ENCODE measurements at places on chromosomes 2 and 18.
A peak's percentile ranks its signal among the peaks of the same experiment; 100 is the strongest.

DNA sequence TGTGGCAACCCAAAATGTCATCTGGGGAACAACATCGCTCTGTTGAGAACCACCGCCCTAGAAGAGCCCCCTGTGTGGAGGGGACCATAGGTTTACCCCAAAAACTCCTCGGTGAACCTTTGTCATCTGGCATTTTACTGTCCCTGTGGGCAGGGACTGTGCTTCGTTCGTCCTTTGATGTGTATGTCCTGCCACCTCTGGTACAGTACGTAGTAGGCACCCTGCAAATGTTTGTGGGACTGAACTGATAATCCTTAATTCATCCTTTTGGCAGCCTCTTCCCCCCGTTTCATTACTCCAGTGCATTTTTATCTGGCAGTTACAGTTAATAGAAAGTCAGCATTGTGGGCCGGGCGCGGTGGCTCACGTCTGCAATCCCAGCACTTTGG is 728 bp downstream of the NAPG start:
- DNase-seq: no peak

DNA sequence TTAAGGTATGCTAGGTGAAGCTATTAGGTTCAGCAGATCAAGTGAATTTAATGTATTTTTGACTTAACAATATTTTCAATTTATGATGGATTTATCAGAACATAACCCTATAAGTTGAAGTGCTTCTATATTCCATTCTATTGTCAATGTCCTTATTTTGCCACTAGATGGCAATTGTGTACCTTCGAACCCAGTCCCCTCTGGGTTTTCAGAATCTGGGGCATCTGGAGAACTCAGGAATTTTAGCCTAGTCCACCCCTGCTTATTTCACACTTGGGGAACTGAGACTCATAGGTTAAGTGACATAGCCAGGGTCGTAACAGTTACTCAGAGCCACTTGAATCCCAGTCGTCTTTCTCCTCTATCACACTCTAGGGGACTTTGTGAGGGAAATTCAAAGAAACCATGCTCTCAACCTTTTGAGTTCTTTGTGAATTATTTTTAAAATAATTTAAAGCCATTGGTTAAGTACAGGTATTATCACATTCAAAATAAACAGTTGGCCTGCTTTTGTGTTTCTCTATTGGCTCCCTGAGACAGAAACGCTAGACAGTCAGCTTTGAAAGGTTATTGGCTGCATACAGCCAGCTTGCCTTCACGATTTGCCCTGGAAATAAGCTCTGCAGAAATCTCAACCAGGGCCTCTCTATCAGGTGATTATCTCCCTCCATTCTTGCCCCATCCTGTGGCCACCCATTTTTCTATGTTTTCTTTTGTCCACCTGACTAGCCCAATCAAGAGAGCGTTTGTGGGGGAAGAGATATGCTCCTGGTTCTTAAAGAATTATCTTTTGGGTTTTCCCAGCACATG is 145.0 kb downstream of the TTC27 start:
- DNase-seq: no peak

- peak; percentile 67 for DNase-seq
These were observed 80.6 kb downstream of the ACOXL start for GRCh38 chr2:110812726-110813645.

DNA sequence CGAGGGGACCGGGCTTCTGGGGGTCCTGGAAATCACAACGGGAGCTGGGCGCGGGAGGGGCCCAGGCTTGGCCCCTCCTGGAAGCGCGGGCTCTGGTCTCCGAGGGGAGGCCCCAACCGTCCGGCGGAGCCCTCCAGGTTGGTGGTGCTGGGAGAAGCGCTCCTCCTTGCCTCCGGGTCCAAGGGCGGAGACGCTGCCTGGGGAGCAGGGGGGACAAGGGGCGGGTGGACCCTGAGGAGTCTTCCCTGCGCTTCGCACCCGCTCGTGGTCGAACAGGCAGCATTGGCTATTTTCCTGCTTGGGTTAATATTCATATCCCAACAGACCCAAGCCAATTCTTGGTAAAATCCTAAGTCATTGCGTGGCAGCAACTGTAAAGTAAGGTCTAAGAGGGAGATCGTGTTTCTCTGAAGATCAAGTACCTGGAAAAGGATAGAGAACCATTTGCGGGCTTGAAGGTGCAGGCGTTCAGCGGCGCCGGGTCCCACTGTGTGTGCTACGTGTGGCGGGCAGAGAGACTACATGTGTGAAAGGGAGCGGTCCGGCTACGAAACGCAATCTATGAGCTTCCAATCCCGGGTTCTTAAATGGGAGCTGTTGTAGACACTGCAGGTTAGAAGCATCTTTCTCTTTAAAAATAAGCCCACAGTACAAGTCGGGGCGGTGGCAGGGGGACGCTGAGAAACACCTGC is 805 bp downstream of the CIDEA start:
- DNase-seq: no peak

DNA sequence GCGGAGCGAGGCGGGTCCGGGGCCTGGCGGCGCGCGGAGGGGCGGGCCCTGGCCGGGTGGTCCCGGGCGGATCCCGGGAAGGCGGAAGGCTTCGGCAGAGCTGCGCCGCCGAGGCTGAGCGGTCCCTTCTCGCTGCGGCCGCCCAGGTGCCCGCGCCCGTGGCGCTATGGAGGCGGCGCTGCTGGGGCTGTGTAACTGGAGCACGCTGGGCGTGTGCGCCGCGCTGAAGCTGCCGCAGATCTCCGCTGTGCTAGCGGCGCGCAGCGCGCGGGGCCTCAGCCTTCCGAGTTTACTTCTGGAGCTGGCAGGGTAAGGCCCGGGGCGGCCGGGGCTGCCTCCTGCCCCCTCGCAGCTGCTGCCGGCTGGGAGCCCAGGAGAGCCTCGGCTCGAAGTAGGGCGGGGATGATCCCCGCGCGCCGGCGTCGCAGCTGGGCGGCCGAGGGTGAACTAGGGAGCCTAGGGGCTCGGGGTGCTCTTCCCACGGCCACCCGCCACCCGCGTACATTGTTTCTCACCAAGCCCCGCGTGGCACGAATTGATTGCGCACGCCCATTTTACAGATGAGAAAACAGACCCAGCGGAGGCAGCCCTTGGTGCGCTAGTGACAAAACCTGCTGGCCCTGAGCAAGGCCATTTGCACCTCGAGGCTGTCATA is at the start of gene SLC66A3:
Gene SLC66A3 (plus strand): TSS at position 87 of the 655 bp plus-strand sequence. CDS start 80 bp downstream, at position 167.
- DNase-seq: no peak

- no peak for DNase-seq
These were observed 73.2 kb downstream of the TGFA start for GRCh38 chr2:70480468-70480867.

DNA sequence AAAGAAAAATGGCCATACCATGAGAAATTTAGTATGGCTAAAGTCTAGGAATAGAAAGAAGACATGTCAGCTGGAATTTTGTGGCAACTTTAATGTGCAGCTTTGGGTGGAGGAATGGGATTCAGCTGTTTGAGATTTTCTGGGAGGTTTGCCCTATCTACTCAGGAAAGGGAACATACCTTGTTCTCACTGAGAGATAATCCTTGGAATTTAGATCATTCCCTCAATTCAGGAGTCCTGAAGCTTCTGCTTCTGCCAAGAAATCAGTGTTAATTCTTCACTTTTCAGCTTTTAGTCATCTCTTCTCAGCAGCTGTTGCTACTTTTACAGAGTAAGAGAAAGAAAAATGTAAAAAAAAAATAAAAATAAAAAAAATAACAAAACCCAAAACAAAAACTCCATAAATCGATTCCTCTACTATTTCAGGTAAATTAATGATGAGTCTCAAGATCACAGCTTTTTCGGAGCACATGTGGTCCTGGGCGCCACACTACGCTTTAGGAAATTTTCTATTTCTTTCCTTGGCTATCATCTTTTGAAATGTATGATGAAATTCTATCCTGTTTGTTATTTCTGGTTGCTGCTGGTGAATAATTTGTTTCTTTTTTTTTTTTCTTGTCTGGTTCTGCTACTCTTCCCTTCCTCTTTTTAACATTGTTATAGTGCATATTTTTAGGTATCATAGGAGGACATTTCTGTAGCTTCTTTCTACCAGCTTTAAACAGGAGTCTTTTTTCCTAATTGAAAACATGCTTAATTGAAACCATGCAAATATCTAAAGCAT is 18.9 kb upstream of the BAZ2B start:
- DNase-seq: no peak

DNA sequence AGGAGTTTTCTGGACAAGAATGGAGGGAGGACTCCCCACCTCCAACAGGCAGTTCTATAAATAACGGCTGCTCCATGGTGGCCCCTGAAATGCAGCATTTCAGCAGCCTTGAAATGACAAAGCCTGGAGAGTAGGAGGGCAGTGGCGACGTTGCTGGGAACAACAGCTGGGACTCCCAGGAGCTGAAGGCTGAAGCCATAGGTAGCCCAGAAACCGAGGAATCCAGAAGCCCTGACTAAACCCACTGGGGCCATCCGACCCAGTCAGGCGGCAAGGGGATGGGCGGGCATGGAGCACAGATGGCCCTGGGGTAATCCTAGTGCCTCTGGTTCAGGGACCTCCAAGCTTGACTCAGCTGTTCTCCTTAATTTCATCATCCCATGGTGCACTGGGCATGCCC is 9.0 kb downstream of the PRKAG3 start:
- peak; percentile 68 for DNase-seq

GRCh38 chr2:178386986-178387597 is 63.9 kb downstream of the PRKRA start:
- no peak for DNase-seq

DNA sequence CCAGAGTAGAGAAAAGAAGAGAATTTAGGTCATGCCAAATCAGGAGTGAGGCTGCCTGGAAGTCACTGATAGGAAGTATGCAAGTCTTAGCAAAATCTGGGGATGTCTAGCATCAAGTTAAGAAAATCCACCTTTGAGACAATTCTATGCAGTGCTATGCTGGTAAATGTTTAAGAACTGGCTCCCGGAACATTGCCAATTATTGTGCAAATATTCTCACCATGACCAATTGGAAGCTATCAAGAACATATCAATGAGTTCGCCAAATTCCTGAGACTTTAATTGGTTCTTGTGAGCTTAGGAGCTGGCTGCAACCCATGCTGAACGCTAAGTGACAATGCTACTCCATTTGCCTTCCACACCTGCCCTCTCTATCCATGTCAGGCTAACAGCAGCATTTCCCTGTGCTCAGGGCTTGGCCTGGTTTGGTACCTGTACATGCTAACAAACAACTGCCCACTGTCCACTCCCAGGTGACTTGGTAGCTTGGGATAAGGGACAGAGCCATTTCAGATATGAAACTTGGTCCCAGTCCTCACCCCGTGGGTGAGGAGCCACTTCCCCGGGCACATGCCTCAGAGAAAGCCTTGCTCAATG is 172.9 kb upstream of the KLHL29 start:
- no peak for DNase-seq

GRCh38 chr18:79926306-79926705 is 25.1 kb downstream of the SLC66A2 start:
- DNase-seq: peak; percentile 75

- no peak for DNase-seq
These were observed 67.3 kb downstream of the KYNU start for GRCh38 chr2:142944721-142945120.

GRCh38 chr18:35641916-35642315 is 60.4 kb downstream of the GALNT1 start:
- no peak for DNase-seq

DNA sequence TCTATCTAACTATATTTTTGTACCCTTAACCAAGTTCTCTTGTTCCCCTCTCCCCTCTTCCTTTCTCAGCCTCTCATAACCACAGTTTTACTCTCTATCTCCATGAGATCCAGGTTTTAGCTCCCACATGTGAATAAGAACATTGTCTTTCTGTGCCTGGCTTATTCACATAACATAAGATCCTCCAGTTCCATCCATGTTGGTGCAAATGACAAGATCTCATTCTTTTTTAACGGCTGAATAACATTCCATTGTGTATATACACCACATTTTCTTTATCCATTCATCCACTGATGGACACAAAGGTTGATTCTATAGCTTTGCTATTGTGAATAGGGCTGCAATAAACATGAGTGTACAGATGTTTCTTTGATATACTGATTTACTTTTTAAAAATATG is 83.9 kb upstream of the TMEM178A start:
- DNase-seq: no peak

GRCh38 chr18:9189491-9189890 is 52.9 kb downstream of the ANKRD12 start:
- no peak for DNase-seq

DNA sequence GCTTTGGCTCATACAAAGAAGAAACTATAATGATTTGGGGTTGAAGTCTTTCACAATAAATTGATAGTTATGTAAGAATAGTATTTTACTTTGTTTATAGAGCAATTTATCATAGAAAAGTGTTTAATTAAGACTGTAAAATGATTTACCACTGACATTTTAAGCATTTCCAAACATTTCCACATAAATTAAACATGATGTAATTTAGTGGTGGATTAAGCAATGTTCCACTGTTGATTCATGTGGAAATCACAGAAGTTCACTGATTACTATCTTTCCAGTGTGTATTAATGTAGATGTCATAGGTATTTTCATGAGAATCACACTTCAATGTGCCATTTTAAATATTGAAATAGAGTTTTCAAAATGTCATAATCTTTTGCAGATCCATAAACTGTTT is 40.1 kb upstream of the GRB14 start:
- DNase-seq: no peak

DNA sequence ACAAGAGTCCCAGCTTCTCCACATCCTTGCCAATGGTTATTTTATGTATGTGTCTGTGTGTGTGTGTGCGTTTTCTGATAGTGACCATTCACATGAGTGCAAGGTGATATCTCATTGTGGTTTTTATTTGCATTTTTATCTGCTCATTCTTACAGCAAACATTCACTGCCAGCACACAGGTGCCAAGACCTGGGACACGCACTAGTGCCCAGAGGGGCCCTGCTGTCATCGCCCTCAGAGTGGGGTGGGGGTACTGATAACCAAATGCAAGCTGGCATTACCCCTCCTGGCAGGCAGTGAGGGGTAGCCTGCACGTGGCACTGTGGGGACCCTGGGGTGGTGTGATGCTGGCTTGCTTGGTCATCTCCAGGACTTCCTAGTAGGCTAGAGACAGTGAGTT is 285.4 kb downstream of the LPIN1 start:
- no peak for DNase-seq

- DNase-seq: no peak
These were observed 130.3 kb upstream of the LRRTM4 start for GRCh38 chr2:77652499-77652898.

Data from osteocyte (in vitro differentiated cells).